ENCODE measurements at places on chromosomes 16 and 17. TPM values are rescaled to one million over a fixed set of nuclear protein-coding genes. Genes with fewer than 3 reads are reported as not detected.

GRCh38 chr16:57258226-57258909, 13.3 kb downstream of the ARL2BP start:
- no peak for DNase-seq

- no peak for DNase-seq
Observed at GRCh38 chr17:57918017-57918895, 37.0 kb downstream of the CUEDC1 start.

DNA sequence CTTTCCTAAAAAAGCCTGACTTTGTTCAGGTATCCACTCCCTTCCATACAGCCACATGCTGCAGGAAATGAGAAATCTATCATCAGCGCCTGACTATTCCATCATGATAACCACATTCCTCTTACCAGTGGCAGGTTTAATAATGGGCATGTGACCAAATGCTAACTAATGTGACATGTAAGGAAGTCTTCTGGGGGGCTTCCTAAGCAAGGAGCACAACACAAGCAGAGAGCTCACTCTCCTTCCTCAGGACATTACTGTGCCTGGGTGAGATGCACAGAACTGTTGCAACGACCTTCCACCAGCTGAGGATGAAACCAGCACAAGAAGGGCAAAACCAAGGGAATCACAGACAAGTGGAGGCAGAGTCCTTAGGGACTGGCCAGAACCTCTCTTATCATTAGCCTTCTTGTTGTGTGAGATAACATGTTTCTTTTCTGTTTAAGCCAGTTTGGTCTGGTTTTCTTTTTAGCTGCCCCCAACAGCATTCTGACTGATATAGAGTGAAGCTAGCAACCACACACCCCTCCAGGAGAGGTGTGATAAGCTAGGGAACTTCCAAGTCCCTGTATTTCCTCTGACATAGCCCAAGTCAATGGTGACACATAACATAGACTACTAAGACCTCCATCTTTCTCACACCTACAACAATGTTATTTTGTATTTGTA, 16.9 kb downstream of the MYO1D start:
- DNase-seq: no peak

Gene GPR142
- not detected for total RNA-seq

GRCh38 chr17:44673893-44674292, 15.7 kb downstream of the CCDC43 start:
- no peak for DNase-seq

Gene COPZ2
- 43.5 TPM for total RNA-seq

DNA sequence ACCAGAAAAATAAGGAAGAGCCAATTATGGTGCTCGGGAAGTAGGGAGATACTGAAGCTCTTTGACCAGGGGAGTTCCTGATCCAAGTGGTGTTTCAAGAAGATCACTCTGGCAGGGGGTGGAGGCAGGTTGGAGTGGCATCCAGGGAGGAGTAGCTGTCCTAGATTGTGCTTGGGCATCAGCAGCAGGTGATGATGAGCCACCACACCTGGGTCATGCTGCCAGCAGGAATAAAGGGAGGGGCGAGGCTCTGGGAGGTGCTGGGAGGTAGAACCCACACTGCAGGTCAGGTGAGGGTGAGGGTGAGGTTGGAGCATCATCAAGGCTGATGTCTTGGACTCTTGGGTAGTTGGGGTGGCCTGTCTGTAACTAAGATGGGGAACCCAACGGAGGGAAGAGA, 35.4 kb upstream of the ADGRG1 start:
- DNase-seq: no peak

DNA sequence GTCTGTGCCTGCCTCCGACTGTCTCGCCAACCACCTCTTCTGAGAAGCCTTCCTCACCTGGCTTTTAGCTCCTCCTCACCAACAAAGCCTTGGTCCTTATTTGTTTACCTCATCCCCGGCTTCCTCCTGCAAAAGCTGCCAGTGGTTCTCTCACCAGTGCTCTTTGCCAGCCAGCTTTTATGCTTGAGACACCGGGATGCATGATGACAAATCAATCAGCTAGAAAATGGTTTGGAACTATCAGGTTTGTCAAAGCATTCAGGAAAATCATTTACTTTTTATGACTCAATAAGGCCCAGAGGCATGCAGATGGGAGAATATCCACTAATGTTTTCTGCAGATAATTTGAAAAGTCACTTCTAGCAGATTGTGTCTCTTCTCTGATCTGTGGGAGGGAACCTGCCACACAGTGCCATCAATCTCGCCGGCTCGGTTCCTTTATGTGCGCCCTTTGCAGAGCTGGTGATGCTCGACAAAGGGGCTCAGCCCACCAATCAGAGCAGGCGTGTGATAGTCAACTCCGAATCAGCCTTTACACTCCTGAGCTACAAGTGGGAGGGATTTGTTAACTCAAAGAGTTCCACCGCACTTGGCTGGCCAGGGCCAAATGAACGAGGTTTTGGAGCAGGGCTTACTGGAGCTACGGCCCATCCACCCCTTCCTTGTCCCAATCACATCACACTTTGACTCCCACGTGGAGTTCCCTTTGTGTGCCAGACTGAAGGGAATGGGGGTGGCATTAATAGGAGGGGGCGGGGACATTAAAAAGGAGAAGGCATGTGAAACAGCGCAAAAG, 85.8 kb downstream of the MRC2 start:
- DNase-seq: no peak

Gene SERPINF2
- 1.0 TPM for total RNA-seq

GRCh38 chr17:47776330-47777197, 43.5 kb downstream of the TBX21 start:
- DNase-seq: no peak

Gene KRTAP4-6
- not detected for total RNA-seq

Gene CD300E
- total RNA-seq: 0.52 TPM

Gene PIK3R6
- total RNA-seq: not detected

GRCh38 chr16:77170805-77171204, 20.2 kb upstream of the MON1B start:
- DNase-seq: no peak

DNA sequence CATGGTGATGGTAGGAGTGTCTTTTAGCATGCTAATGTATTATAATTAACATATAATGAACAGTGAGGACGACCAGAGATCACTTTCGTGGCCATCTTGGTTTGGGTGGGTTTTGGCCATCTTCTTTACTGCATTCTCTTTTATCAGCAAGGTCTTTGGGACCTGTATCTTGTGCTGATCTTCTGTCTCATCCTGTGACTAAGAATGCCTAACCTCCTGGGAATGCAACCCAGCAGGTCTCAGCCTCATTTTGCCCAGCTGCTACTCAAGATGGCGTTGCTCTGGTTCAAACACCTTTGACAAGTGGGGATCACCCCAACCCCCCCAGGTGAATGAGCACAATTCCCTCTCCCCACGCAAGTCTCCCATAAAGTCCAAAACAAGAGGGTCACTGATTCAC, 49.3 kb upstream of the ETV4 start:
- no peak for DNase-seq

GRCh38 chr17:44359006-44359405, 4.6 kb downstream of the FAM171A2 start:
- no peak for DNase-seq

- no peak for DNase-seq
Observed at GRCh38 chr16:19912455-19913339, 28.0 kb upstream of the GPRC5B start.

- no peak for DNase-seq
Observed at GRCh38 chr17:82065193-82065637, 389 bp downstream of the DUS1L start.

DNA sequence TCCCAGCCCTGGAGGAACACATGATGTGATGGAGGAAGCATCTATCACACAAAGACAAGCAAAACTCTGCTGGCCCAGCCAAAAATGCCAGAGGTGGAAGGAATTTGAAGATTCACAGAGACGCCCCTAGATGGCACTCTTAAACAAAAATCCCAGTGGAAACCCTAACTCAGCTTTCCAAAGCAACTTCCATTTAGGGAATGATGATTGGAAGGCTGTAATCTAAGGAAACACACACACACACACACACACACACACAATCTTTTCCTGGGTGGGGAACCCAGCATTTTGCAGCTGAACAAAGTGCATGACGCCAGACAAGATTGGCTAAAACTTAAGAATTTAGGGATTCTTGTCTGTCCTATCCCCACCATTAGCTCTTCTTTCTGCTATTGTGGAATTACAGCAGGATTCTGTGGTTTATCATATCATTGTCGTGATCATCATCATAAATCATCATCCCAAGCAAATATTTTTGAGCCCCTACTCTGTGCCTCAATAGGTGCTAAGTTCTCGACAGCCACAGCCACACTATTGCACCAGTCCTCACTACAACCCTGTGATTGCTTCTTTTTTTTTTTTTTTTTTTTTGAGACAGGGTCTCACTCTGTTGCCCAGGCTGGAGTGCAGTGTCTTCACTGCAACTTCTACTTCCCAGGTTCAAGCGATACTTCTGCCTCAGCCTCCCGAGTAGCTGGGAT, 1.6 kb upstream of the LDAF1 start:
- DNase-seq: no peak

All from right atrium auricular region (tissue), 2 donors.